Sigmoid colon (tissue), 7 donors: ENCODE measurements at places on chromosomes 1 and 21.

GRCh38 chr21:35940074-35940927 is 120.0 kb downstream of the SETD4 start:
- H3K36me3 ChIP-seq = no peaks in the 10 kb centered on the region
- H3K27me3 ChIP-seq = no peaks in the 10 kb centered on the region
- peak; percentile 67 for DNase-seq
- H3K27ac ChIP-seq = no peak overlapping the region

DNA sequence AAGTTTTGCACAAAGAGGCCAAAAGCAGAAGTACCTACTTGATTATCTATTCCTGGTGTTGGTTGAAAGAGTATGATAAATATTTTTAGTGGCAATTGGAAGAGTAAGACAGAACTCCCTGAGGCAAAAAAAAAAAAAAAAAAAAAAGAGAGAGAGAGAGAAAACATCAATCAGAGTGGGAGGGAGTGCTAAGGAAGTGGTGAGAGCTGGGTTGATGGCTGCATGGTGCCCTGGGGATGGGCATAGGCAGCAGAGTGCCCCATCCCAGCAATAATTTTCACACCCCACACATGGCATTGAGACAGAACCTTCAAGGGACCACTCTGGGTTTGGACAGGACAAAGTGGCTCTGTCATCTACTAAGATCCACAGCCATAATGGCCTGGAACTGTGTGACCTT is 59.4 kb upstream of the FAM20B start:
- no peak for DNase-seq
- H3K36me3 ChIP-seq = no peaks in the 10 kb centered on the region
- H3K4me3 ChIP-seq = no peak overlapping the region
- H3K4me1 ChIP-seq = no peaks in the 10 kb centered on the region
- no peak overlapping the region for H3K27ac ChIP-seq

DNA sequence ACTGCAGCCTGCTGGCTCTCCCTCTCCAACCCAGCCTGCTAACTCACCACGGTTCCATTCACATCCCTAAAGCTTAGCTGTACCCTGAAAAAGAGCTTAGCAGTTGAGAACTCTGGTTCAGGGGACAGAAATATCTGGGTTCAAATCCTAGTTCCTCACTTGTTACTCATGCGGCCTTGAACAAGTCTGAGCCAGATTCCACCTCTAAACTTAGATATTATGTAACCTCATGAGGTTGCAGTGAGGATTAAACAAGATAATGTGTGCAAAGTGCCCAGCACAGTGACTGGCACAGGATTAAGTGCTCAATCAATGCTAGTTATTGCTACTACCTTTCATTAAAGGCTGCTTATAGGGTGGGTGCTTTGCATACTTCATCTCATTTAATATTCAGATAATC is 41.3 kb upstream of the DHCR24 start:
- no peak overlapping the region for H3K4me3 ChIP-seq
- no peaks in the 10 kb centered on the region for H3K27me3 ChIP-seq
- no peak for DNase-seq
- H3K27ac ChIP-seq = no peak overlapping the region
- peaks cover 7% of the 10 kb centered on the region for H3K4me1 ChIP-seq

DNA sequence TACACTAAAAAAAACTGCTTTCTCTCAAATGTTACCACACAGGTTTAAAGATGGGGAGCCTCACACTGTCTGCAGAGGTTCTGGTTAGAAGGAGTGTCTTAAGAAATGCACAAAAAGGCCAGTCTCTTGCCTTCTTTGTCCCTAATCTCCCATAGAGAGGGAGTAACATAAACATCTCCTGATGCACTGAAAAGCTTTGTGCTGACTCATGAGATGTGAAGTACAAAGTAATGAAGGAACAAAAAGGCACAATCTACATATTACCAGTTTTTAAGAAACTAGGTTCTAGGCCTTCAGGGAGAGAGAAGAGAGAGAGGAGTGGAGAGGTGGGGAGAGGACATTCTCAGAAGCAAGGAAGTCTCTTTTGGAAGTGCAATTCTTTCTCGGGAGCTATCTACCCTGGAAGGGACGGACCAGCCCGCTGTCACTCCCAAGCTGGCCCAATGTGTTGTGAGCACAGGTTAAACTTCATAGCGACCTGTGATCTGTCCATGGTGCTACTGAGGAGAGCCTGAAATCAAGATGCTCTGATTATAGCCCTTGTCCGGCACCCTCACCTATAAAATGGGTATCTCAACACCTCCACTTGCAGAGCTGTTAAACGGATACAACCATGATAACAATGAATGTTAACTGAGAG is 458.1 kb downstream of the DISC1 start:
- no peaks in the 10 kb centered on the region for H3K36me3 ChIP-seq
- DNase-seq = no peak
- no peaks in the 10 kb centered on the region for H3K27me3 ChIP-seq
- no peaks in the 10 kb centered on the region for H3K4me1 ChIP-seq
- H3K4me3 ChIP-seq = no peak overlapping the region

- no peak for DNase-seq
- no peak overlapping the region for H3K27ac ChIP-seq
- no peak overlapping the region for H3K4me3 ChIP-seq
- no peaks in the 10 kb centered on the region for H3K27me3 ChIP-seq
- no peaks in the 10 kb centered on the region for H3K36me3 ChIP-seq
- no peaks in the 10 kb centered on the region for H3K4me1 ChIP-seq
These were observed 22.2 kb upstream of the C1orf174 start for GRCh38 chr1:3922201-3922725.

- no peak for DNase-seq
- H3K4me1 ChIP-seq = no peaks in the 10 kb centered on the region
- H3K36me3 ChIP-seq = no peaks in the 10 kb centered on the region
- no peak overlapping the region for H3K4me3 ChIP-seq
- no peak overlapping the region for H3K27ac ChIP-seq
These were observed 85.8 kb upstream of the ATP1B1 start for GRCh38 chr1:169020684-169021083.

DNA sequence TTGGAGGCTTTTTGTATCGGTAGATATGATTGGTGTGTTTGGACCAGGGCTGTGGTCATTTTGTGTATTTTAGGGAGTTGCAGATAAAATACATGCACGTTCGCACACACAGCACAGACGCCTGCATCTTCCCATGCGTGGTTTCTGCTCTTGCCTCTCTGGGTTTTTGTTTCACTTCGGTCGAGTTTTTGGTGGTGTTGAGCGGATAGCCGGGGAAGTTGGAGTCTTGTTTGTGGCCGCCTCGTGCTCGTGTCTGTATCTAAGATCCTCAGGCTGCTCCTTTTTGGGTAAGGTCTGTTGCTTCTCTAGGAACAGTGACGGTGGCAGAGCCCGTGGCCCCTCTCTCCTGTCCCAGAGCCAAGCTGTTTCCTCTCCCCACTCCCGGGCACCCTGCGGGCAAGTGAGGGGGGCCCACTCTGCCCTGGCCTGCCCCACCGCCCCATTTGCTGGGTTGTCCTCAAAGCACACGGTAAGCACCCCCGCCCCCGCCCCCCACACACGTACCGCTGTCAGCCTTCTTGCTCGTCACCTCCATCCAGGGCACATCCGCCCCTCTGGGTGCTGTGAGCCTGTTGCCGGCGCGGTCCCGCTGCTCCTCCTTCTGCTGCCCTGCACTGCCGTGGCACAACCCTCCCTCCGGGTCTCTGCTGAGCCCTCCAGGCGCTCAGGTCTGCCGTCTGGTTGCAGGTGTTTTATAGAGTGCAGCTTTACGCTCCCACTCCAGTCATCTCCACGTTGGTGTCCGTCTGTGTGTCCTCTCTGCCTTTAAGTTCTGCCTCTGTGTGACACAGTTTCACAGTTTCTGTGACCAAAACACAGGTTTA is 51.9 kb downstream of the AGPAT3 start:
- DNase-seq = peak; percentile 59
- peak overlapping the region; percentile 46 for H3K4me3 ChIP-seq
- H3K36me3 ChIP-seq = no peaks in the 10 kb centered on the region
- no peaks in the 10 kb centered on the region for H3K27me3 ChIP-seq

GRCh38 chr1:6688757-6689156 is 12.9 kb downstream of the DNAJC11 start:
- H3K36me3 ChIP-seq = no peaks in the 10 kb centered on the region
- H3K4me3 ChIP-seq = no peak overlapping the region
- H3K27ac ChIP-seq = no peak overlapping the region
- peaks cover 15% of the 10 kb centered on the region for H3K4me1 ChIP-seq
- H3K27me3 ChIP-seq = no peaks in the 10 kb centered on the region
- DNase-seq = no peak

DNA sequence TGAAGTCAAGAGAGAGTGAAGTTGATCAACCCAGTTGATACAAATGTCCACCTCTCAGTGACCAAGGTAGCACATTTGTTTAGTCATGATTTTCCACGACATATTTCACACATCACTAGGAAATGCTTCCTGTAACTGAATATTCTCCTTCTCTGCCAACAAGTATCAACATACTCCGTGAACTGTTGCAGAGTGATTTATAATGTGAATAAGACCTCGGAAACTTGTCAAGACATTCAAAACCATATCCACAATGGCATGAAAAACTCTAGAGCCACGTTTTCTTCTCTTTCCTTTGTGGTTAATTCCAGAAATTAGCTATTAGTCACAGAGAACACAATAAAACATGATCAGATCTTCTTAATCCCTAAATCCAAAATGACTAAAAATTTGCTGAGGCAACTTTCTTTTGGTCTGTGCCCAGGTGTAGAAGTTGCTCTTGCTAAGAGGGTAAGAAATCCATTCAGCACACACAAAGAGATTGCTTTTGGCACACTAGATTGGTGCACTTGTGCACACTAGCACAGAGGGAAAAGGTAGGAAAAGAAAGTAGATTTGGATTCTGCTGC is 244.3 kb upstream of the NRIP1 start:
- no peak for DNase-seq
- H3K27me3 ChIP-seq = no peaks in the 10 kb centered on the region
- no peaks in the 10 kb centered on the region for H3K36me3 ChIP-seq
- no peak overlapping the region for H3K4me3 ChIP-seq
- no peak overlapping the region for H3K27ac ChIP-seq

- H3K4me3 ChIP-seq = no peak overlapping the region
- no peak for DNase-seq
- no peaks in the 10 kb centered on the region for H3K36me3 ChIP-seq
- no peak overlapping the region for H3K27ac ChIP-seq
- no peaks in the 10 kb centered on the region for H3K4me1 ChIP-seq
These were observed 89.9 kb upstream of the DSCAM start for GRCh38 chr21:40936771-40937261.

DNA sequence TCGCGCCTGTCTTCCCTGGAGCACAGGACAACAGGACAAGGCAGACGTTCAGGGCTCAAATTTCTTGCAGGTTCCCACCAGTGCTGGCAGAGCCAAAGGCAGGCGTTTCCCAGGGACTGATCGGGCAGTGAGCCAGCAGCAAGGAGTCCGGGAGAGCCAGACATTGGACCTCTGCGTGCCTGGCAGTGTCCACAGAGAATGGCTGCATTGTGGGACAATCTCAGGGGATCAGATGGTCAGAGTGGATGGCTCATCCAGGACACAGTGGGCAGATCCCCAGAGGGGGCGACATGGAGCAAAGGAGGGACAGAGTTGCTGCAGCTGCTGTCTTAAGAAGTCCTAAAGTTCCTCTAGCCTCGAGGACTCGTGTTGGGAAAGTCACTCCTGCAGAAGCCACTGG is 4.6 kb downstream of the TMEM63A start:
- peaks cover 46% of the 10 kb centered on the region for H3K4me1 ChIP-seq
- peaks cover 45% of the 10 kb centered on the region for H3K36me3 ChIP-seq
- no peaks in the 10 kb centered on the region for H3K27me3 ChIP-seq

DNA sequence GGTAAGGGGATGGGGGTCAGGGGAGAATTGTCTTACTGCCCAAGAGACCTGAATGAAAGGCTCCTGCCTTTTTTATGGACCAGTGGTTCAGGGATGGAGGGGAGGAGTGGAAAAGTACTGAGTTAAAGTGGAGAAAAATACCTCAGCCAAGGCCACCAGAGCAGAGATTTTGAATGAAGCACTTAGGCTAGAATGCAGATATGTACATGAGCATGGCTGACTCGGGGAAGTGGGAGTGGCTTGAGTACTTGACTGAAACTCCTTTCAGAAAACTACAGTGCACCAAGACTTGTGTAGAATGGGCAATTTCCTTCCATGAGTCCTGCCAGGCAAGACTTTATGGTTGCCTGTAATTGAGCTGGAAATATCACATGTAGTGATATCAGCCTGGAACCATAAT is 429.6 kb upstream of the LRRC7 start:
- H3K4me1 ChIP-seq = no peaks in the 10 kb centered on the region
- no peaks in the 10 kb centered on the region for H3K27me3 ChIP-seq
- H3K4me3 ChIP-seq = no peak overlapping the region
- no peak for DNase-seq
- no peak overlapping the region for H3K27ac ChIP-seq
- no peaks in the 10 kb centered on the region for H3K36me3 ChIP-seq

- H3K27me3 ChIP-seq = no peaks in the 10 kb centered on the region
- H3K27ac ChIP-seq = peak overlapping the region; percentile 94
- peaks cover 26% of the 10 kb centered on the region for H3K4me1 ChIP-seq
- no peak for DNase-seq
- H3K36me3 ChIP-seq = no peaks in the 10 kb centered on the region
- no peak overlapping the region for H3K4me3 ChIP-seq
These were observed 84.8 kb upstream of the ZNF648 start for GRCh38 chr1:182146286-182146685.

DNA sequence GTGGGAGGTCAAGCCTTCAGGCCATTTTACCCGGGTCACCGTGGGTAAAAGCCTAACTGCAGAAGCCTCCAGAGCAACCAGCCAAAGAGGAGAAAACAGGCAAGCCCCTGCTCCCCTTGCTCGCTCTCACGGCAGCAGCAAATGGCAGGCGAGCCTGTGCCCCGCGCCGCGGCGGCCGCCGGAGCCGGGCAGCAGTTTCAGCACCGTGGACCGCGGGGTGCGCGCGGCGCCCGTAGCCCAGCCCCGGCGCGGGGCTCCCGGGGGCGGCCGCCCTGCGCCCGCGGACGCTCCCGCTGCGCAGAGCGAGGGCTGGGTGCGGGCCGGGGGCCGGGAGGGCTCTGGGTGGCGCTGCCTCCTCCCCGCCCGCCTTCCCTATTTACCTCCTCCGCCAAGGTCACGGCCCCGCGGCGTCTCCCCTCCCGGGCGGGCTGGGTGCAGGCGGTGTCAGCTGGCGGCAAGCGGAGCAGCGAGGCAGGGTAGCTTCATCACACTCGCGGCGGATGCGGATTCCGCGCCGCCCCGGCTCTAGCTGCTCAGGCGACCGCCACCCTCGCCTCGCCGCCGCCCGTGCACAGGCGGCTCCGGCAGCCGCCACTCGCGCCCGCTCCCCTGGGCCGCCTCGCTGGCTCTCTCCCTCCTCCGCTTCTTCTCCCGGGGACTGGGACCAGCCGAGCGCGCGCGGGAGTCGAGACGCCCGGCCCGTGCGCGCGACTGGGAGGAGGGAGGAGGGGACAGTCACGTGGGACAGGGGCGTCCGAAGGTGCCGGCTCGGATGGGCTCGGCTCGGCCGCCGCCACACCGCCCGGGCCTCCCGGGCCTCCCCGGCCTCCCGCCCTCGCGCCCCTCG is at the start of gene RGS7:
TSS of gene RGS7 (minus strand) at position 687 of the 847 bp plus-strand sequence.
- DNase-seq = peak; percentile 67
- peak within 1 kb of the TSS; percentile 14 for H3K4me3 ChIP-seq
- no peaks in the 10 kb centered on the region for H3K36me3 ChIP-seq
- no peaks in the 10 kb centered on the region for H3K4me1 ChIP-seq
- H3K27me3 ChIP-seq = peaks cover 5% of the 10 kb centered on the region
- no peak within 1 kb of the TSS for H3K27ac ChIP-seq
